Cortex of kidney (tissue), 1 donor: ENCODE measurements at places on chromosomes 6 and 20.

DNA sequence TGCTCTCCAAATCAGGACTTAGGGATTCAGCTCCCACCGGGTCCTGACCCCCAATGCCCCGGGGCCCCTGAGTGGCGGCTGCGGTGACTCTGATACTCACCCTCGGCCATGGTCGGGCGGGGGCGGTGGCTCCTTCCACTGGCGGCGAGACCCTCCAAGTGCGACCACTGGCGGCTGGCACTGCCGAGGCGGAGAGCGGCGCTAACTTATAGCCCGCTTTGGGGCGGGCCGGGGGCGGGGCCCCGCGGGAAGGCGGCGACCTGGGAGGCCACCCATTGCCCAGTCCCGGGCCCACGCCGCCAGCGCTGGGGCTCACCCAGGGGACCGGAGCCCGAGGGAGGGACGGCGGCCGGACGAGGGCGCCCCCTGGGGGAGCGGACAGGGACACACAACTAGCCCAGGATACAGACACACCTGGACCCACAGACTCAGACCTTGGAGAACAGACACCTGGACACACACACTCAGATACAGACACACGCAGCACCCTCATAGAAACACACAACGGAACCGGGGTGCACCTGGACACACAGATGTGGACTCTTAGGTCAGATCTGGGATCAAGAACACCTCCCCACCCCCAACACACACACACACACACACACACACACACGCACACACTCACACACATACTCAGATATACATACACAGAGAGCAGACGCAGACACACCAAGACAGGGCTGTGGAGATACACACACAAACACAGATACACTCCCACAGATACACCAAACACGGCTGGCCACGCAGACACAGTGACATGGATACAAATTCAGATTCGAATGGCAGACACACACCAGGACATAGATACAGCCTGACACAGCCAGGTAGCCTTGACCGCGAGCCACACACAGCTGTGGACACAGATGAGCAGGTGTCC lies at the start of gene TGM2:
Gene TGM2, minus strand, starts transcription at position 182 of the 877 bp plus-strand sequence. Its CDS starts 72 bp downstream, at position 110.
- no peak for DNase-seq

DNA sequence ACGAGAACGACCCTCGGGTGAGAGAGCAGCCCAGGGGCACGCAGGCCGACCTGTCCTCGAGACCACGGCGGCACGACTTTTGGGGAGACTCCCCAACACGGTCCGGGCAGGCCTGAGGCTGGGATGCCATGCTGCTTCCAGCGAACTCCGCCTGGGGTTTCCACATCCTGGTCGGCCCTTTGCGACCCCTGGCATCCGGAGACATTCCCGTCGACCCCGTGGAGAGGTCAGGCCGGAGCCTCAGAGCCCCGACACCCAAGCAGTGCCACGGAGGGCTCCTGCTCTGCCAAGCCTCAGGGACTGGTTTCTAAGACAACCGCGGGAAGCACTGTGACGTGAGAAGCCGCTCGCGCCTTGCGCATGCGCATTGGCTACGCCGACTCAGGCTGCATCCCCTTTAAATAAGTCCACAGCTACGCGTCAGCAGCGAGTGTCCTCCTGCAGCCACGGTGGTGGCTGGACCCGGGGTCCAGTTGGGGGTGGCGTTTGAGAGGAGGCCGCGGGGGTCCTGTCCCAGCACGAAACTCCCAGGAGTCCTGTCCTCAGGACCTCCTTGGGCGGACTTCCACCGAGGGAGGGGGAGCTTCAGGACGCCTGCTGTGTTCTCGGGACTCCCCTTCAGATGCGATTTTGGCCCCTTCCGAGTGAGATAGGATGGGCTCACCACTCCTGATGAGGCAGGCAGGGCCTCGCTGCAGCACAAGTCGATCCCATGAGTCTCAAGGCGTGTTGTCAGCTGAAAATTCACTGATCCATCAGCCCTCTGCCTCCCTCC lies 1089.3 kb upstream of the DEFB115 start:
- DNase-seq: no peak

- DNase-seq: no peak
Measured at GRCh38 chr6:108806171-108806570, 42.1 kb upstream of the ARMC2 start.

DNA sequence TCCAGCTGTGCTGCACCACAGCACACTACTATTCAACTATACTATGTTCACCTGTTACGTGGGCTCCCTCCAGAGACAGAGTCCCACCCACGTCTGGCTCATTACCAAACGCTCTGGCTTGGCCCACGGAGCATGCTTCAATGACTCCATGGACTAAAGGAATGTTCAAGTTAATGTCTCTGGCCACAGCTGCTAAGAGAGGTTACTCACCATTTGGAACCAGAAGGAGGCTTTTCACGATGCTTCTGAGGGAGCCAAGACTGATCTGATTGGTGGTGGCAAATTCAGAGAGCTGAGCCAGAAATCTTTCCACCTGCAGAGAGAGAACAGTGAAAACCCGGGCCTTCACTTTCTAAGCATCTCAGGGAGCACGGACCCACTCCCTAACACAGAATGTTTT lies 15.6 kb downstream of the COMMD7 start:
- no peak for DNase-seq

GRCh38 chr6:126091466-126091865 lies 105.1 kb downstream of the TRMT11 start:
- DNase-seq: no peak

DNA sequence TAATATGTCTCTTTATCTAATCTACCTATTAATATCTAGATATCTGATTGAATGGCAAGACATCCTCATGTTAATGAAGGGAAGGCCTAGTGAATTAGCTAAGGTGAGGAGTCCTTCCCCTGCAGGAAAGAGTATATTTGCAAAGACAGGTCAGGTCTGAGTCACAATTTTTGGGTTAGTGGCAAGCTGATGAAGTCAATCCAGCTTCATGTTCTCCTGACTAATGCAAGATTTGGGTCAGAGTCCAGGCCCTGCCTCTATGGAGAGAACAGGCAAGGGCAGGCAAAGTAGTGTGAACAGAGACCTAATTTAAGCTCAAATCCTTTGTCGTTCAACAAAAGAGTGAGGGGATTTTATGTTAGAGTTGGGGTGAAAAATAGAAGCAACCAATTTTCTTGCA lies 496.7 kb downstream of the BMP2 start:
- DNase-seq: no peak

DNA sequence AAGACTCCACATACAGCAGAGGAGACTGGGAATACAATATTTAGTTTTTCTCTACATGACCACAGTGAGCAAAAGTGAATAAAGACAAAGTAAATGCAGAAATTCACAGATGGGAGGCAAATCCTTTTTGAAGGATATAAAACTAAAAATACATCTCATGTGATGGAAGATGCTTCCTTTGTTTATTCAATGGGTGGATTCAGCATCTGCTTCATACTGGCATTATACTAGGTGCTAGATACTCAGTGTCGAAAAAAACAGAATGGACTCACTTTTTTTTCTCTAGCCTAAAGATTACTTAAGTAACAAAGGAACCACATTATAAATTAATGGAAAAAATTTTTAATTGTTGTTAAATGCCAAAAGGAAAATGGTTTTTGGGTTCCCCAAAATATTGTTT lies 216.2 kb downstream of the TRDN start:
- DNase-seq: no peak

DNA sequence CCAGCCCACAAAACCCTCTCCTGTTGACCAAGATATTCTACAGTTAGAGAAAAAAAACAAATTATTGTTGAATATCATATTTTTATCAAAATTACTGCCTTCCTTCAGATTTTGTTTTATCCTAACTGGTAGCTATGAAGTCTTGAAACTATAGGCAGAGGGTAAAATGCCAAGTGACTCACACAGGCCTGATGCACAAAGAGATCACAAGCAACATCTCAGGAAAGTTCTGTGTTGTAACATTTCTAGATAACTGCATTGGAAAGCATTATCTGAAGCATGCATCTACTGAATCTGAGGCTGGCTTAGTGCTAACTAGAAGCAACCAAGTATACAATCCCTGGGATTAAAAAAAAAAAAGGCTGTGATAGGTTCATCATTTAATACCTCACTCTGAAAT lies 134.2 kb downstream of the PKHD1 start:
- no peak for DNase-seq

DNA sequence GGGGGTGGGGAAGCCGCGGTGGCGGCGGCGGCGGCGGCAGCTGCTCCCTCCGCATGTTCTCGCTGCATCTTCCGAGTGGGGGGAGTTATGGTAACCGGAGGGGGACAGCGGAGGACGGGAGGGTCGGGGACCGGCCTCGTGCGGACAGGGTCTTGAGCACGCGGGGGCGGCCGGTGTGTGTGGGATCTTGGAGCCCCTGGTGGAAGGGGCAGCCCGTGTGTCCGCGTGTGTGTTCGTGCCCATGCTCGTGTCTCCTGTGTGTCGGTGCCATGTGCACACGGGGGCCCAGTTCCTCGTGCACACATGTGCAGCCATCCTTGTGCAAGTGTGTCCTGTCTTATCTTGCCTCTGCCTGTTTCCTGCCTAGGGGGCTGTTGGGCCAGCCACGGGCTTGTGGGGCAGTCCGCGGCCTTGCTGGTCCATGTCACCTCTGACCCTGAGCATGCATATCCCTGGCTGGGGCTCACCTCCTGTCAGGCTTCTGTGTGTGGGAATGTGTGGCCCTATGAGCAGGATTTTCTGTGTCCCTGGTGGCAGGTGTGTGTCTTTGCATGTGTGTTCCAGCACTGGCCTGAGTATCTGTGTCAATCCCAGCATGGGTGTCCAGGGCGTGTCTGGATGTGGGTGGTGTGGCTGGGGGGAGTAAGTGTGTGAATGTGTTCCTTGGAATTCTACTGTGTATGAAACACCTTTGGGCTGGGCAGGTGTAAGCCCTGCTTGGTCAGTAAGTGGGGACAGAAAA lies 8.5 kb downstream of the SYNGAP1 start:
- DNase-seq: no peak

DNA sequence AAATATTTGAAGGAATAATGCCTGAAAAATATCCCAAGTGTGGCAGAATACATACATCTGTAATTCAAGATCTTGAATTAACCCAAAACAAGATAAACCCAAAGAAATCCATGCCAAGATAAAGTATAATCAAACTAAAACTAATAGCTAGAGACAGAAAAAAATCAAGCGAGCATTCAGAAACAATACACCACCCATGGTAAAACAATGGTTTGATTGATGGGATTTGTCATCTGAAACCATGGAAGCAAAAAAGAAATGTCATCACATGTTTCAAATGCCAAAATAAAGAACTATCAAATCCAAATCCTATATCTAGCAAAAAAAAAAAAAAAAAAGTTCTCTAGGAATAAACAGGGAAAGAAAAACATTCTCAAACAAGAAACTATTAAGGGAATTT lies 5.1 kb upstream of the DEFB127 start:
- DNase-seq: no peak

GRCh38 chr6:168585441-168585840 lies 144.5 kb downstream of the SMOC2 start:
- DNase-seq: no peak

- DNase-seq: no peak
Measured at GRCh38 chr6:105372142-105372848, 30.6 kb downstream of the PREP start.

- DNase-seq: no peak
Measured at GRCh38 chr6:44179648-44180047, 21.0 kb downstream of the CAPN11 start.

- DNase-seq: no peak
Measured at GRCh38 chr20:388034-388994, 7.8 kb downstream of the TRIB3 start.

GRCh38 chr6:34673064-34673463 lies 23.5 kb downstream of the ILRUN start:
- no peak for DNase-seq

GRCh38 chr6:100484474-100484873 lies 19.8 kb upstream of the SIM1 start:
- no peak for DNase-seq

- DNase-seq: no peak
Measured at GRCh38 chr6:225907-226306, 66.4 kb upstream of the DUSP22 start.

DNA sequence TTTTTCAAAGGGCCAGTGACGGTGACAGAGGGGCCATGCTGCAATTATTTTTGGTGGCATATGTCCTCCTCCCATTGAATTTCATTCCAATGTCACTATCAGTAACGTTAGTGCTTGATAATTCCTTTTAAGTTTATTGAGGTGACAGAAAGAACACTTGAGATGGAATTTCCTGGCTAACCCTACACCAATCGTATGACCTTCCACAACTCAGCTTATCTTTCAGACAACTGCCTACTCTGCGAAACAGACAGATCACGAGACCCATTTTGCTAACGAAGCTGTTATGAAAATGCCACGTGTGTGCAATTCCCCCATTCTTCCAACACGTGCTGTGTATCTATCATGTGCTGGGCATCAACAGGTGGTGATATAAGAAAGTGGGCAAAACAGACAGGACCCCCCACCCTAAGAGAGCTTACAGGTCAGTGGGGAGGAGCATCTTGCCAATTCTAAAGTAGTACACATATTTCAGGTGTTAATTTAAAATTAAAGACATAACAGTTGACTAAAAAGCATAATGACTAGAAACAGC lies 113.0 kb downstream of the IRF4 start:
- DNase-seq: no peak

DNA sequence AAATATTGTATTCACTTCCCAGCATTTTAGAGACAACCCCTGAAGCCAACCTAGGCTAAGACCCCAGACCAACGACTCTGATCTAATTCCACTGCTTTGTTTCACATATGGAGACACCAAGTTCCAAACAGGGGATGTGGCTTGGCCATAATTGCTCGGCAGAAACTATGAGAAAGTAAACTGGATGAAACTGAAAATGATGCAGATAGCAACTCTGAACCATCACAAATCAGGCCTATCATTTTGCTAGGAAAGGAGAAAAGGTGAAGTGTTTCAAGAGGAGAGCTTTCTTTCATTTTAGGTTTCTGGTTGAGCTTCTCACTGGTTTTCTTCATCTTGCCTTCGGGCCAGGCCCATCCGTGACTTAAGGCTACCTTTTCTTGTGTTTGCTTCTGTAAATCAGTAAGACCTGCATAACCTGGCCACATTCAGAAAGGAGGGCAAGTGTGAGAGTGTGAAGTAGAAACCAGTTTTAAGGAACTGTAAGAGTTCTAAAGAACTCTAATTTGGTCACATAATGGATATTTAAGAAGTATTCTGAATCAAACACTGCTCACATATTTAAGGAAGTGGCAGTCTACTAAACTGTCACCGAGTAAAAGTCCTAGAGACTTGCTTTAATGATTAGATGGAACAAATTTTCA lies 105.8 kb downstream of the BACH2 start:
- no peak for DNase-seq

GRCh38 chr6:106178900-106179299 lies 92.8 kb downstream of the PRDM1 start:
- DNase-seq: no peak
